ENCODE measurements at places on chromosomes 3 and 15.

DNA sequence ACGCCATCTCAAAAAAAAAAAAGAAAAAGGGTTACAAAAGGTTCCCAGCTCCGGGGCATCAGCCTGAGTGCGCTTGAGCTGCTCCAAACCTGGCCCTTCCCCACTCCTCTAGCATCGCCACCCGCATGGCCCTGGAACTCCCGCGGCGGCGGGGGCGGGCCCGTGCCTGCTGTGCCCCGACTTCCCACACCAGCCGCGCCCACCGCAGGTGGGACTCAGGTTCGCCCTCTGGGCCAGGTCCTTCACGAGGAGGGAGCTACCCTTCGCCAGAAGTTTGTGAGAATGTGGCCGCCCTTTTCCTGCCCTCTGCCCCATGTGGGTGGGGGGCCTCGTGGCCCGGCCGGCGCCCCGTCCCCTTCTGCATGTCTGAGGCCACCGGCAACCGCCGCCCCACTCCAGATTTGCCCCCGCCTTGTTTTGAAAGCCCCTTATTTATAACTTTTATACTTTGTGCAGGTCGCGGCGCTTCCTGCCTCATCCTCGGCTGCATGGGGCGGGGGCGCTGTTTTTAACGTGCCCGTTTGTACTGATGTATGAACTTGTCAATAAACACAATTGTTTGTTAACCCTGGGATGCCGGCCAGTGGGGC, 507 bp upstream of the JMJD7 start:
- no peak for DNase-seq

- DNase-seq = no peak
Measured at GRCh38 chr3:55559500-55560423, 72.7 kb upstream of the WNT5A start.

GRCh38 chr3:25817638-25818037, 27.7 kb downstream of the OXSM start:
- DNase-seq = no peak

DNA sequence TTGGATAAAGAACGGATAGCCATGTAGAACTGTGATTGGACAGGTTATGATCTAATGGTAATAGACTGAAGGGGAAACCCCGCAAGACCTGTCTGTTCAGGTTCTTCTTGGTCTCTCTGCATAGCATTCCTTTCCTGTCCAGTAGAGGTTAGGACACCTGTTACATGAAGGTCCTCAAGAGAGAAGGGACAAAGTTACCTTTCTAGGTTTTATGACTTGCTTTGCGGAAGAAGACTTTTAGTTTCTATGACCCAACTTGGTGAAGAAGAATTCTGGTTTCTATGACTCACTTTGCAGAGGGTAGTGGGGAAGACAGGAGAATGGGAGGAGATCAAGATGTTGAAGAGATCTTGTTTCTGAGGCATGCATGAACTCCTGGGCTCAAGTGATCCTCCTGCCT, 97.9 kb upstream of the C3orf80 start:
- no peak for DNase-seq

GRCh38 chr3:183560607-183561006, 5.1 kb upstream of the KLHL6 start:
- DNase-seq = no peak

DNA sequence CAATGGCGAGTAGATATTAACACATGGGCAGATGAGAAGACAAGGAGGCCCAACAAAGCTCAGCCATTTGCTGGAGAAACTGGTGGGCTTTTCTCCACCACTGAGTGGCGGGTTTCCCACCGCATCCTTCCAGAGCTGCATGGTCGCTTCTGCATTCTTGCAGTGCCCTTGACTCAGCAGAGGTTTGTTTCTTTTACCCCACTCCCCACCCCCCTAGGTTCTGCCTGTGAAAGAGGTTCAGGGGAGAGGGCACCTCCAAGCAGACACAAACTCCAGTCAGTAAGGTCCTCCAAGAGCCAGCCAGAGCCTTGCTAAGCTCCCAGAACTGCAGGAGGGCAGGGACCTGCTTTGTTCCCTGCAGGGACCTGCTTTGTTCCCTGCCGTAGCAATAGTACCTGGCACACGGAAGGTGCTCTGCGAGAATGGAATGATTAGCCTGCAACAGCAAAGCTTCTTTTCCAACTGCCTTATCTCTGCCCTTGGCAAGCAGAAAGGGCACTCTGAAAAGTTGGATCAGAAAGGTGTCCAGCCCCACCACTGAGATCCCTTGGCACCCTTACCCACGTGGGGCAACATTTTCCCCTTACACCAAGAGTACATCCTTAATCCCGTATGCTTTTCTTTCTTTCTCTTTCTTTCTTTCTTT, 1.4 kb downstream of the PAQR5 start:
- no peak for DNase-seq

GRCh38 chr3:122957707-122958689, 69.6 kb downstream of the SEMA5B start:
- no peak for DNase-seq

DNA sequence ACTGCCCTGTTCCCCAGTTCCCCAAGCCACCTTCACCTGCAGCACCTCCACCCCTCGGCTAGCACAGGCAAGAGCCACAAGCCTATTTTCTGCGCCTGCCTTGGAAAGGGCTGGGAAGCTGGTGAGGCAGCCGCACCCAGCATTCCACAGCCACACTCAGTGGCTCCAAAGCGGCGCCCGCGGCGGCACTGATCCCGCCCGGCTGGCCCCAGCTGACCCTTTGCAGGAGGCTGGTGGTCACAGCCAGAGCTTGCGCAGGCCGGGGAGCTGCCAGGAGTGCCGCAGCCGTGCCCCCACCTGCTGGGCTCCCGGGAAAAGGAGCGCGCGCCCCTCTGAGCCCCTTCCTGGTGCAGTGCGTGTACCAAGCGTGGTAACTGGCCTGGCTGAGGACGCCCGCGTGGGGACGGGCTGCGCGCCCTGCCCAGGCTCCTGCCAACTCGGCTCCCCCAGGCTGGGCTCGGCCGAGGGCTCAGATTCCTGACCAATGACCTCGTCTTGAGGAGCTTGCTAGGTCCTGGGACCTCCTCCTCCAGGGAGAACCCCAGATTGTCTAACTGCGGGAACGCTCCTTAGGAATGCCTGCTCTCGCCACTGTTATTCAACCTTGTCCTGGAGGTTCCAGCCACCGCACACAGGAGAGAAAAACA, 13.3 kb downstream of the GRAMD2A start:
- no peak for DNase-seq

DNA sequence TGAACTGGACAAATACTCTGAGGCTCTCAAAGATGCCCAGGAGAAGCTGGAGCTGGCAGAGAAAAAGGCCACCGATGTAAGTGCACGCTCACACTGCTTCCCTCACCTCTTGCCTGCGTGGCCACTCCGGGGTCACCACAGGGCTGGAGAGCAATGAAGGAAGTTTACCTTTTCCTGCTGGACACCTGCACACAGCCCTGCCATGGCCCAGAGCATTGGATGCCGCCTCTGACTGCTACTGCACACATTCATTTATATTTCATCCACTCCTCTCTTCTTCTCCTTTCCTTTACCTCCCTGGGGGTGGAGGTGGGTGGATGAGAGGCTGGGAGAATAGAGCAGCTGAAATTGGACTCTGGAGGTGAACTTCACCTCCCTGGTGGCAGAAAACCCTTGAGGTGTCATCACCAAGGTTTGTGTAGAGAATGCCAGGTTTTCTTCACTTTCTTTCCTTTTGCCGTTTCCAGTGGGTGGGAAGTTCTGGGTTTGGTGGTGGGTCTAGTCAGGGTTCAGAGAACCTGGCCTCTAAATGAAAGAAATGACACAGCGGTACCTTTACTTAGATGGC, 1.6 kb downstream of the TPM1 start:
- DNase-seq = no peak

GRCh38 chr3:30186741-30187219, 419.6 kb upstream of the TGFBR2 start:
- peak; percentile 81 for DNase-seq

Data from NCI-H748 treated with DMSO at 0.1 percent for 48 hours (cell line).